ENCODE measurements at places on chromosomes 7 and 10.

DNA sequence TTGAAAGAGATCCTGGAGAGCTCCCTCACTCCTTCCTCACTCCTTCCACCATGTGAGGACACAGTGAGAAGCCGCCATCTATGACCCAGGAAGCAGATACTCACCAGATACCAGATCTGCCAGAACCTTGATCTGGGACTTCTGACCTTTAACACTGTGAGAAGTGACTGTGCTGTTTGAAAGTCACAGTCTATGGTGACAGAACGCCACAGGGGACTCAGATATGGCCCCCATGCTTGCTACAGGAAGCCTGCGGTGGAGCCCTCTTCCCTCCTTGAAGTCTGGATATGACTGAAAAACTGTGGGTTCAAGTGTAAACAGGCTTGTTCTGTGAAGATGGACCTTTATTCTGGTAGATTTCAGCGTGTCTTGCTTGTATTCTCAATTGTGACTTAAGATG is 297.8 kb downstream of the KLF6 start:
- DNase-seq, result no peak

- no peak for DNase-seq
Measured at GRCh38 chr7:132001146-132001545, 444.7 kb upstream of the PODXL start.

DNA sequence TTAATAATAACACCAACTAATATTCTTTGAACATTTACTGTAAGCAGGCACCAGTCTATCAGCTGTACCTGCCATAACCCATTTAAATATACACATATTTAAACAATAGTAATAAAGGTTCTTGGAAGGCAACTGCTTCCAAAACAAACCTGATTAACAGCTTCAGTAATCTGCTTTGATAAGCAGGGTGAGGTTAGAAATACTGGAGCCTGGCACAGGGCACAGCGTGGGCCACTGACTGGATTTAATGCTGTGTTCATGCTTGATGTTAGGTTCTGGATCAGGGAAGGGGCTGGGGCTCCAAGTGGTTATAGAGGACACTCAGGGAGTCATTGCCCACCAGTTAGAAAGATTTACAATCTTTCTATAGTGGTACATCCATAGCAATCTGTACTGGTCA is 10.9 kb upstream of the C10orf120 start:
- DNase-seq, result no peak

- no peak for DNase-seq
Measured at GRCh38 chr7:50594734-50595485, 29.7 kb upstream of the DDC start.

DNA sequence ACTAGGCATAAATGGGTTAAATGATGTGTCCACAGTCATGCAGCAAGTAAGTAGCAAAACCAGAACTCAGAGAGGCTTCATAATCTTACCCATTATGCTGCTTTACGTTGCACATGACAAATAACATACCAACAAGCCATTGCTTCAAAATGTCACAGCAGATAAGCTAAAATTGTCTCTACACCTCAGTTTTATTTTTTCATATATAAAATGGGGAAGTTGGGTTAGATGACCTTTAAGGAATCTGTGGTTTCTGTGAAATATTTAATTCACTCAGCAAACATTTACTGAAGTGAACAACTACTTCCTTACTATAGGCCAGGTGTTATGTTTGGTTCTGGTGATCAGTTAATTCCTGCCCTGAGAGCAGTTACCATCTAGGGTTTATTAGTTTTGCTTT is 2.2 kb upstream of the ASCC1 start:
- DNase-seq, result no peak

DNA sequence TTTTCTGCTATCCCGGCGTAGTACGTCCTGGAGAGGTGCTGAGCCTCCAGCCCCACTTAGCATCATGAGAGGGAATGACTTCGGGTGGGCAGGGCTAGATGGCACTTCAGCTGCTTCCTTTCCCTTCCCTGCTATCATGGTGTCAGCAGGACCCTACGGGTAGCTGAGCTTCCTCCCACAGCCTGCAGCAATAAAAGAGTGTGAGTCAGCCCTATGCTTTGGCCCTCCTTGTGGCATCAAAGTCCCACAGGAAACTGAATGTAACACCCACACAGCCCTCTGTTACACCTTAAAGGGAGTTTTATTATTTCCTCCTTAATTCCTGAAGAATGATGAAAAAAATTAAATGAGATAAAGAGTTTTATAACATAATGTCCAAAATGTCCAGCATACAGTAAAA is 458.1 kb downstream of the RPS24 start:
- DNase-seq, result no peak

- no peak for DNase-seq
Measured at GRCh38 chr7:128117691-128118090, 86.5 kb upstream of the LRRC4 start.

DNA sequence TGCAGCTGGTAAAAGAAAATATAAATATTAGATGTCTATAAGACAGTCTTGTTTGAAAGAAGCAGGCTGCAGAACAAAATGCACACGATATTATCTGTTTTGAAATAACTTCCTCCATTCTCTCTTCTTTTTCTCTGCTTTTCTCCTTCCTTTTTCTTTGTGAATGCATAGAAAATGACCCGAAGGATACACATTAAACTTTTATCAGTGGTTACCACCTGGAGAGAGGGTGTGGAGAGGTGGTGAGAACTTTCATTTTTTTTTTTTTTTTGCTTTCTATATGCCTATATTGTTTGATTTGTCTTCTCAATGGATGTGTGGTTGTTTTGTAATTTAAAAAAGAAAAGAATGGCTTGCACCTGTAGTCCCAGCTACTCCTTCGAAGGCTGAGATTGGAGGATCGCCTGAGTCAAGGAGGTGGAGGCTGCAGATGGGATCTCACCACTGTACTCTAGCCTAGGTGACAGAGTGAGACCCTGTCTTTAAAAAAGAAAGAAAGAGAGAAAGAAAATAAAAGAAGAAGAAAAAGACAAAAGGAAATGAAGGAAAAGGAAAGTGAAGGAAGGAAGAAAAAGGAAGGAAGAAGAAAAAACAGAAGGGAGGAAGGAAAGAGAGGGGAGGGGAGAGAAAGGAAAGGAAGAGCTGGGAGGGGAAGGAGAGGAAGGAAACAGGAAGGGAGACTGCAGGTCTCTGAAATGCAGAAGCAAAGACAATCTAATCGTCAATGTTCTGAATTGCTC is 64.4 kb downstream of the SAMD9 start:
- DNase-seq, result no peak

DNA sequence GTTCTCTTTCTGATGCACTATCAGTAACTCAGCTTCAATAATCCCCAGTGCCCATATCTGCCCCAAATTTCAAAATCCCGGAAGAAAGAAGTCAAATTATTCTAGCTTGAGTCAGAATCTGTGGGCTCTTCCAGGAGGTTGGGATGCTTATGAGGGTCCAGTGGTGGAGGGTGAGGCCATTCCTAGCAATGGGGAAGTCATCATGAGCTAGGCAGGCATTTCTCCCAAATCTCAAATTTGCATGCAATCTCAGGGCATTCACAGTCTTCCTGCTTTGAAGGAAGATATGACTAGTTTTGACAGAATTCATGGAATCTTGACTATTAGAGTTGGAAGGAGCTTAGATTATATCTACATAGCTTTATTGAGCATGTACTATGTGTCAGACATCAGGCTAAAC is 164.3 kb upstream of the AGK start:
- DNase-seq, result no peak

GRCh38 chr10:90947030-90947960 is 26.4 kb upstream of the ANKRD1 start:
- DNase-seq, result no peak

DNA sequence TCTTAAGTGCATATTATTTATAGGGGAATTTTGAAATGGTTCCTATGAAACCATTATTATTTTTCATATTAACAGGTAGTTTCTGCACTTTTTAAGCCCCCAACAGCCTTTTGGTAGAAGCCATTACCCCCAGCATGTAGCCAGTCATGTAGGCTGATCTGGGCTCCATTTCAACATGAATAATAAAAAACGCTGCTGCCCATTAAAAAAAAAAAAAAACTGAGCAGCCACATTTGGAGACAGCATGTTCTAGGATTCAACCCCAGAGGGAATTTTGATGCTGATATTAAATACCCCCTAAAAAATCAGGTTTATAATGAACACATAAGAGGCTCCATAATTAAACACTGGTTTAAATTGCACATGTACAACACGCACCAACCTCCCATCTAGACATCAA is 181.3 kb downstream of the RTKN2 start:
- DNase-seq, result no peak

GRCh38 chr7:46145412-46145811 is 224.3 kb upstream of the IGFBP3 start:
- no peak for DNase-seq

DNA sequence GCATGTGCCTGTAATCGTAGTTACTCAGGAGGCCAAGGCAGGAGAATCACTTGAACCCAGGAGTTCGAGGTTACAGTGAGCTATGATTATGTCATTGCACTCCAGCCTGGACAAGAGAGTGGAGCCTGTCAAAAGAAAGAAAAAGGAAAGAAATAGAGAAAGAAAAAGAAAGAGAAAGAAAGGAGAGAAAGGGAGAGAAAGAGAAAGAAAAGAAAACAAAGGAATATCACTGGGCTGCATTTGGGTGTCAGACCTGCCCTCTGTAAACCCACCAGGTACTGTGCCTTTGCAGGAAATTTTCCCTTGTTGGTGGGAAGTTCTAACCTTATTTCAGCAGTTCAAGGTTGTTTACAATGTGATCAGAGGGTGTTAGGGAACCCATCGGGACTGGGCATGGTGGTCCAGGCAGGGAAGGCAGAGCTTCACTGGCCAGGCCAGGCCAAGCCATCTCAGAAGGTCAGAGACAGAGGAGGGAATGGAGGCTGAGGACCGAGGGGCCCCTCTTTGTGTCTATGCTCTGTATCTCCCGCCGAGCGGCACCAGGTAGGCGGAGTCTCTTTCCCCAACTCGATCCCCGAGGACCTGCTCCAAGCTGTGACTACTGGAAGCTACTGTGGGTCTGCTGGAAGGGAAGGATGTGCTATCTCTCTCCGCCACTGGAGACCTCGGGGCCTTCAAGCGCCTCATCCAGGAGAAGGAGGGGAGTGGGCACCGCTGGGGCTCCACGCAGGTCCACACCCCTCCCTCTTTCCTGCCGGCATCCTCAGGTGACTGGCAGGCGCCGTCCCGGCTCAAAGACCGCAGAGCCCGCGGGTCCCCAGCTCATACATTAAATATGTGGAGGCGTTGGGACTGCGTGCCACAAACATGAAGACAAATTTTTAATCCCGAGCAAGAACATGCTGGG is 15.2 kb upstream of the KAZALD1 start:
- DNase-seq, result no peak

DNA sequence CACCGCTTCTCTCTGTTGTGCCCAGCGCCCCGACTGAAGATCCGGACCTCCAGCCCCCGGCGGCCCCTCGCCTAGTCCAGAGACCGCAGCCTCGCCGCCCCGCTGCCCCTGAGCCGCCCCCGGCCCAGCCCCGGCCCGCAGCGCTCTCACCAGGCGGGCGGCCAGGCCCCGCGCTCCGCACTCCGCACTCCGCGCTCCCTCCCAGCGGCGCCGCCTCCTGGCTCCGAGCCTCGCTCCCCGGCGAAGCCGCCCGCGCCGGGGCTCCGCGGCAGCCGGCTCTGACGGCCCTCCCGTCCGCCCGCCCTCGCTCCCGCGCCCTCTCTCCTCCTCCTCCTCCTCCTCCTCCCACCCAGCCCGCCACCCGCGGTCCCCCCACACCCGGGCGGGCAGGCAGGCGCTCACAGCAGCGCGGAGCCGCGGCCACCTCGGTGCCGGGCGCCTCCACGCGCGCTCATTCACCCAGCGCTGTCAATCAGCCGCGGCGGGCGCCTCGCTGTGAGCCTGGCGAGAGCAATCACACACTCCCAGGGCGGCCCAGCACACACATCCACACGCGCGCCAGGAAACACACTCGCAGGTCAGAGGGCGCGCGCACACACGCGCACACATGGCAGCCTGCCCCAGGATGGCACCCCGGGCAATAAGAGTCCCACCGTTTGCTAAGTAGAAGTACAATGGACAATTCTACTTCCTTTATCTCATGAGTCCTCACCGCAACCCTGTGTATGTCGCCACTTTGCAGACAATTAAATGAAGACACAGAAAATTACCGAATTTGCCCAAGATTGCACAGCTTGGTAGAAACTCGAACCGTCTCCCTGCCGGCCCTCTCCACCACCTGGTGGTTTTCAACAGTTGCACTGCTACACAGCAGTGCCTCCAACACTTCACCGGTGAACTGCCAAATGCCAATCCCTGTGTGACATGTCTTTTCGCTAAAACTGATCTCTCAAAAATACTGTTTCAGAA is at the start of gene PRRT4:
PRRT4 (minus strand) TSS at position 280 of the 969 bp plus-strand sequence.
- DNase-seq, result peak; percentile 20

GRCh38 chr10:3500408-3500856 is 284.6 kb downstream of the KLF6 start:
- no peak for DNase-seq

DNA sequence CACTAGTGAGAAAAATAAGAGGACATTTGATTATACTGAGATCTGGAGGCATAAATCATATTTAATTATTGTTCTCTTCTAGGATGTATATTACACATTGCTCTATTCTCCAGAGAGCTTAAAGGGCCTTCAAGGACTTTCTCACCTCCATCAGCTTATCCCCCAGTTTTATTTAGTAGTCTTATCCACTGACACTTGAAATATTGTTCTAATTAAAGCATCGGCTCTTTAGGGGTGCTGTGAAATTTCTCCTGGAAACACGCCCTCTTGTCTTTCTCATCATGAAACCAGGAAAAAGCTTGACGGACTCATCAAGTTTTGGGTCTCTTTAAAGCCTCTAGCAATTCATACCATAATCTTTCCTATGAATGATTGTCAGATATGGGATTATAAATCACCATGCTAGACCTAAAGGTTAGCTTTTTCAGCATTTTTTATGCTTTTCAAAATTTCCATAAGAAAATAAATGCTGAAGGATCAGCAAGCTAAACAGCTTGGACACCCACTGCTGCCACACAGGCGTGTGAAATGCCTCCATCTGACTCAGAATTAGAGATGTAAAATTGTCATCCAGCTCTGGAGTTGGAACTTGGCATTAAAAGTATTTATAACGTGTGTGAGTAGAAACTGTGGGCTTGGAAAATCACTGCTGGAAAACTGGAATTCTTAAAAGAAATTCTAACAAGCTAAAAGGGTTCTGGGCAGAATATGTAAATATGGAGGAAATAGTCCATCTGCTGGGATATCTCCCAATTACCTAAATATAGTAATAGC is 216.3 kb downstream of the CHRM2 start:
- DNase-seq, result no peak

GRCh38 chr7:13240349-13240748 is 552.9 kb downstream of the ARL4A start:
- DNase-seq, result no peak

- DNase-seq, result no peak
Measured at GRCh38 chr10:126736727-126737126, 66.2 kb upstream of the C10orf90 start.

GRCh38 chr10:127534074-127534473 is 15.0 kb upstream of the NPS start:
- no peak for DNase-seq

- no peak for DNase-seq
Measured at GRCh38 chr10:2876032-2876431, 191.3 kb upstream of the PFKP start.

DNA sequence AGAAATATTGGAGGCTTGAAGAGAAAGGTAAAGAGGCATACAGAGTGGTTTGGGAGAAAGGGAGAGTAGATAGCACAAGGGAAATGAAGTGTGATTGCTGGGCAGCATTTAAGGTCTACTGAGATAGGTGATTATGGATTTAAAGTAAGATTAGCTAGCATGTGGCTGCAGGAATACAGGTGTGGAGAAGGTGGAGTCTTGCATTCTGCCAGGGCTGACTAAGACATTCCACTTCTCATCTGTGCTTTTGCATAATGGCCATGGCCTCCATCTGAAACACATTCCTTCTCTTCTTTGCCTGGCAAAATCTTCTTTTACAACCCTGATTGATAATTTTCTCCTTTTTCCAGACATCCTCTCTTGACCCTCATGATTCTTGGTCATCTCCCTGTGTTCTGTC is 31.6 kb upstream of the PCGF5 start:
- DNase-seq, result no peak
